Pons (tissue), 1 donor: ENCODE measurements at places on chromosomes 16 and 17.

DNA sequence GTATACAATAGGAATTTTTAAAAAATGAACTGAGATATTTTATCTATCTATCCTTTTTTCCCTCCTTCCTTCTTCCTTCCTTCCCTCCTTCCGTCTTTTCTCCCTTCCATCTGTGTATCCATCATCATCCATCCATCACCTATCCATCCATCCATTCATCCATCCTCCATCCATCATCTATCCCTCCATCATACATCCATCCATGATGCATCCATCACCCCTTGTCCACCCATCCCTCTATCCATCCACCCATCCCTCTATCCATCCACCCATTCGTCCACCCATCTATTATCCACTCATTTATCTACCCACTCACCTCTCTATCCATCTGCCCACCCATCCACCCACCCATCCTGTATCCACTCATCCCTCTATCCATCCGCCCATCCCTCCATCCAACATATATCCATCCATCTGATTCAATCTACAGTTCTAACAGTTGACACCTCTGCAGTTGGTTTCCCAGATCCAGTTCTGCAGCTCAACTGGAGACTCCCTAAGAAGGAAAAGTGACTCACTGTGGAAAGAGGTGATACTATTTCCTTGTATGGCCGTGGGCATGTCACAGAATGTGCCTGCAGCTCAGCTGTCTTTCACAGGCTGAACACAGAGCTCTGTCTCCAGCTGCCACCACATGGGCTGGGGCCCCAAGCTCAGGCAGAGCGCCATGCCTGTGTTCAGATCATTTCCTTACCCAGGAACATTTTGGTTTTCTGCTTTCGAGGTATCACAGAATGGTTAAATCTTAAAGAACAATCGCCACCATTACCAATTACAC is 130.8 kb downstream of the XYLT1 start:
- no peak for DNase-seq

GRCh38 chr17:40515491-40516041 is 14.1 kb upstream of the TNS4 start:
- no peak for DNase-seq

GRCh38 chr17:927611-928461 is 51.7 kb downstream of the NXN start:
- DNase-seq, result no peak

DNA sequence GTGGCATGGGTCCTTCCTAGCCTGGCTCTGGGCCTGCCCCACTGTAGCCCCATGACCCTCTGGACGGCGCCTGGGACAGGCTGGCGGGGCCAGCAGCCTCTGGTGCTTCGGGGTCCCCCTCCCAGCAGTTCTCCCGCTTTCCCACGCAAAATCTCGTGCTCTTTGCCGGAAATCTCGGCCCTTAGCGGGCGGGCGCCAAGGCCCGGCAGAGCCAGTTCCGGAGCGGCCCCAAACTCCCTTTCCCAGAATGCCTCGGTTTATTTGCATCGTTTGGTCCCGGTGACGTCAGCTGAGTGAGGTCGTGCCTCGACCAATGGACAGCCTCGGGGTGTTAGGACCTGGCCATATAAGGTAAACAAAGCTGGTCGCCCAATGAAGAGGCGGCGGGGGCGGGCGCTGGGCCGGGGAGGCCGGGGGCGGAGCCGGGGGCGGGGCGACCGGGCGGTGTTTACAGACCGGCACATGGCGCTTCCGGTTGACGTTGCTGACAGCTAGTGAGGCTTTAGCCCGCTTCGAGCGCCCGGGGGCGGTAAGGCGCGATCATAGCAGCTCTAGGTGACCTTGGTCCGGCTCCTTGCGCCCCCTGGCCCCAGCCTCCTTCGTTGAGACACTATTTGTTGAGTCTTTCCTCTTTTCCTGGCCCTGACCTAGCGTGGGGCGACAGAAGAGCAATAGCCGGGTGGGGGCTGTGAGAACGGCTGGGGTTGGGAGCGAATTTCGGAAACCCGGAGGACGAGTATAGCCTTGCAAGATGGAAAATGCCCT is 1.5 kb upstream of the UBALD1 start:
- DNase-seq, result peak; percentile 100

DNA sequence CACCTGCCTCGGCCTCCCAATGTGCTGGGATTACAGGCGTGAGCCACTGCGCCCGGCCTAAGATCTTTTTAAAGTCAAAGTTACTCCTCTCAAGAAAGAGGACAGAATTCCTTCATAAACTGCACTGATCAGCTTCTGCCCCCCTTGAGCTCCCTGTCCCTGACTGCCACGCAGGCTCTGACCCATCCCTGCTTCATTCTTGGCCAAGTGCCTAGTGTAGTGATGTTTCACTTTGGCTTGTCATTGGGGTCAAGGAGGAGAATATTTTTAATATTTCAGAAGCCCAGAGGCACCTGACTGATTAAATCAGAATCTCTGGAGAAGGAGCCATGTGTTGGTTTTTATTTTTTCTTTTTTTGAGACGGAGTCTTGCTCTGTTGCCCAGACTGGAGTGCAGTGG is 9.1 kb downstream of the MRM1 start:
- no peak for DNase-seq

DNA sequence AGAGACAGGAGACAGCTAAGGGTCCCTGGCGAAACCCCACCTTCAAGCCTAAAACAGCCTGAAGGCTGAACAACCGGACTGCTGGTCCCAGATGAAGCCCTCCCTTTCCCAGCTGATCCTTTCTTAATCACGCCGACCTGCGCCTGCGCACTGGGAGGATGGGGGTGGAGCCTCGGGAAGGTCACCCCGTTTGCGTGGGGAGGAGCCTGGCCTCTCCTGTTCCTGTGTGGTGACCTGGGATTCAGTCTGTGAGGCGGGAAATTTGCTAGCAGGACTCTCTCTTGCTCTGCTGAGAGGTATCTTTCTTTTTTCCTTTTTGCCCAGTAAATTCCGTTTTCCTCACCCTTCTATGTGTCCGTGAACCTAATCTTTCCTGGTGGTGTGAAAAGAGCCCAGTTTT is 9.6 kb downstream of the FAM20A start:
- DNase-seq, result no peak

DNA sequence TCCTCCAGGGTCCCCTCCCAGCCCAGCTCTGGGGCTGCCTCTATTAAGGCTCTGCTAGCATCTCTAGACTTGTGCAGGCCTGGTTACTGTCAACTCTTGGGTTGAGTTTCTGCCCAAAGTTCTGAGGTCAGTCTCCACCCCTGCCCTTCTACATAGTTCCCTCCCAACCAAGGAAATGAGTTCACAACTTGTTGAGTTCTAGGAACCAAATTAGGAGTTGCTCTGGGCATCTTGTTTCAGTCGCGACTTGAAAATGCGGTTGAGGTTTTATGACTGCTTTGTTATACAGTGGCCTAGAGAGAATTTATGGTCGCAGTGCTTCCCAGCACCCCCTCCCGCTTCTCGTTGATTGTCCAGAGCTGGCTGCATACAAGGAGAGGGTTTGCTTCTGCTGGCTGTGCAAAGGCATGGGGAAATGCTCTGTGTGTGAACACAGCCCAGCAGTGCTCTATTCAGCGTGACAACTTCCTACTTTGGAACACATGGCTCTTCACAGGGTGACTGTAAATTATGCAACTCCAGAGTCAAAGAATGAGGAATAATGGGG is 20.2 kb downstream of the GNAO1 start:
- peak; percentile 50 for DNase-seq
